ENCODE measurements at places on chromosomes 5 and 9.
A peak's percentile ranks its signal among the peaks of the same experiment; 100 is the strongest.

DNA sequence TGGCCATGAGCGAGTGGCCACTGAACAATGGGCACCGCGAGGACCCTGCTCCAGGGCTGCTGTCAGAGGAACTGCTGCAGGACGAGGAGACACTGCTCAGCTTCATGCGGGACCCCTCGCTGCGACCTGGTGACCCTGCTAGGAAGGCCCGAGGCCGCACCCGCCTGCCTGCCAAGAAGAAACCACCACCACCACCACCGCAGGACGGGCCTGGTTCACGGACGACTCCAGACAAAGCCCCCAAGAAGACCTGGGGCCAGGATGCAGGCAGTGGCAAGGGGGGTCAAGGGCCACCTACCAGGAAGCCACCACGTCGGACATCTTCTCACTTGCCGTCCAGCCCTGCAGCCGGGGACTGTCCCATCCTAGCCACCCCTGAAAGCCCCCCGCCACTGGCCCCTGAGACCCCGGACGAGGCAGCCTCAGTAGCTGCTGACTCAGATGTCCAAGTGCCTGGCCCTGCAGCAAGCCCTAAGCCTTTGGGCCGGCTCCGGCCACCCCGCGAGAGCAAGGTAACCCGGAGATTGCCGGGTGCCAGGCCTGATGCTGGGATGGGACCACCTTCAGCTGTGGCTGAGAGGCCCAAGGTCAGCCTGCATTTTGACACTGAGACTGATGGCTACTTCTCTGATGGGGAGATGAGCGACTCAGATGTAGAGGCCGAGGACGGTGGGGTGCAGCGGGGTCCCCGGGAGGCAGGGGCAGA lies 53.3 kb downstream of the JADE2 start:
- DNase-seq = no peak

GRCh38 chr5:172932313-172933017 lies 26.8 kb upstream of the RPL26L1 start:
- peak; percentile 64 for DNase-seq

DNA sequence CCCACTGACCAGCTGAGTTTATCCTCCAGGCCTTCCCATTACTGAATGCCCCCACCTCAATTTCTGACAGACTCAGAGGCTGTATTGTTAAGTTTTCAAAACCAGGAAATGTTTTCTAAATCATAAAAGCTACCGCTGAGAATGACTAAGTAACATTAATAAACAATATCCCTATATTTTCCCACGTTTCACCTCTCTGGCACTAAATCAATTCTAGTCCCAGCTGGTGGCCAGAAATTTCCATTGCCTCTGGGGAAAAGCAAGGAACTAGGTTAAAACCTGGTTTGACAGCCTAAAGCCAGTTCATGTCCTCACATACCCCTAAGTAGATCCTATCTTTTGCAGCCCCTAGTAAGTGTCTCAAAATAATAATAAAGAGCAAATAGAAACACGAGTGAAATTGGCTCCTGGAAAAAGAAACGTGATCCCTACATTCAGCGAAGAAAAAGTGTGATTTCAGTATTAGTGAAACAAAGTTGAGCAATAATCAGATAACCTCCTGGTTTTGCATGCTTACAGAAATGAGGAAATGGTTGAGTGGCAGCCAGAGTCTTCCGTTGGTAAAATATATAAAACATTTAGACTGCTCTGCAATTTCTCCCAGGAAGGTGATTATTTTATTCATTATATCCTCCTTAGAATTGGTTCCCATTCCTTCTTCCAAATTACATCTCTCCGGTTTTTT lies 110.9 kb downstream of the ESM1 start:
- no peak for DNase-seq

- DNase-seq = no peak
Measured at GRCh38 chr5:151917904-151918303, 6.7 kb downstream of the GLRA1 start.

DNA sequence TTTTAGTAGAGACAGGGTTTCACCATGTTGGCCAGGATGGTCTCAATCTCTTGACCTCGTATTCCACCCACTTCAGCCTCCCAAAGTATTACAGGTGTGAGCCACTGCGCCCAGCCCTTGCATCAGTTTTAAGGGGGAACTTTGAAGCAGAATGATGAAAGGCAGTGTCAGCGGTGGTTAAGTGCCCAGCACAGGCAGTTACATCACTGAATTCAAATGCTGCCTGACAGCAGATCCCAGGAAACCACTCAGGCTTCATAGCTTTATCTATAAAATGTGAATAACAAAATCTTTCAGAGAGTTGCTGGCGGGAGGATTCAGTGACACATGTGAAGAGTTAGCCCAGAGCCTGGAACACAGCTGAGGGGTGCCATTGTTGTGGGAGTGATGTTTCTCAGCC lies 26.5 kb downstream of the FGF1 start:
- no peak for DNase-seq

DNA sequence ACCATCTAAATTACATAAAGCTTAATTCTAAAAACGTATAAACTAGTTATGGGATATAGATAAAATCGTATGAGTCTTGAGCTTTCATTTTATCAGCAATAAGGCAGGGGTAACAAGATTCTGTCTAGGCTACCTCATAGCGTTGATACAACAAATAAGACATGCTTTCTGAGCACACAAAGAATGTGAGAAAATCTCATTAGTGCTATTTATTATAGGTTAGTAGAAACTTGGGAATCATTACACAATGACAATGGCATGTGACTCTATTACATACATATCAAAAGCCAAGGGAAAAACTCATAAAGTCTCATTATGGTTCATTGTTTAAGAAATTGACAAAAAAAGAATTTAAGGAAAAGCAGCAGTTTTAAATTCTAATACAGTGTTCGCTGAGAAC lies 448.6 kb downstream of the PLK2 start:
- DNase-seq = no peak

- DNase-seq = no peak
Measured at GRCh38 chr9:107784235-107784958, 294.8 kb upstream of the KLF4 start.

- no peak for DNase-seq
Measured at GRCh38 chr5:172870291-172870714, 36.3 kb downstream of the ERGIC1 start.

GRCh38 chr9:136105398-136106135 lies 10.5 kb upstream of the NACC2 start:
- no peak for DNase-seq

GRCh38 chr5:91484662-91485061 lies 101.5 kb upstream of the ARRDC3 start:
- DNase-seq = no peak

GRCh38 chr9:137953683-137954438 lies 76.3 kb downstream of the CACNA1B start:
- DNase-seq = no peak

DNA sequence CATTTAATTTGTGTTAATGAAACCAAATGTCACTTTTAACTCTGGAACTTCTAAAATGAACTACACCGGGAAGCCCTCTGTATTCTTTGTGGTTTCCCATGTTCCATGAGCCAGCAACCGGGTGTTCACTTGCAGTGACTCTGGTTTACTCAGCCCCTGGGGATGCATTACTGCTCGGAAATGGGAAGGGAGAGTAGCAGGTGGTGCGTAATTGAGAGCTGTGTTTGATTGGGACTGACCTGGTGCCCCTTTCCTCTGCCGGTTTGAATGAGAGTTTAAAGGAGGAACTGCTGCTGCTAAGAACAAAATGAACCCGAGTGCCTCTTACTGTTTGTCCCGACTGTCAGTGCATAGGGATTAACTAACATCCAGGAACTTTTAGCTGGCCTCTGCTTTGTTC lies 100.1 kb upstream of the DHFR start:
- no peak for DNase-seq

DNA sequence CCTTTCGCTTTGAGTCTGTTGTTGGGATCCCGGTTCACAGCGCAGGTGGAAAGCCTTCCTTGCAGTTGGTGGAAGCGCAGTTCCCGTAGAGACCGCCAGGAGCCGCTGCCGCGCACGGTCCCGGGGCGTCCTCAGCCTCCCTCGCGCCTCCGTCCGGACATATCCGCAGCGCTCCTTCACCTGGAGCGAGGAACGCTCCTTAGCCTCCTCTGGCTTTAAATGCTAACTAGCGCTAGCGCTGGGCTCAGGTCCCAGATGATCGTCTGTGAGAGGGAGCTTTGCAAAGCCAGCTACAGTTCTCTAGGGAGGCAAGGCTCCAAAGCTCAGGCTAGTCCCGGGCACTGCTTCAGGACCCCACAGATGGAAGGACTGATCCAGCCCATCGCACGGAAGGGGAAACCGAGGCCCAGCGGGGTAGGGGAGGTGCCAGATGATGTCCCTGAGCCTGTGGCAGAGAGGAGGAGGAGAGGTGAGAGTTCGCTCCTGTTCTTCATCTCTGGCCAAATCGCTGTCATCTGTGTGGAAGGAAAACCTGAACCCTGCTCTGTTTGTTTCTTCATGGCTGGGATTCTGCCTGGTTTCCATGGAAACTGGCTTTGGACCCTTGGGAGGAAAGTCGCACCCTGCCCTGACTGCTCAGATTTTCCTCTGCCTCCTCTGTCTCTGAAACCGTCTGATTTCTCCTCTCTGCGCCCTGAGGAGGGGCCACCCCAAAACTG lies 31.4 kb downstream of the COL15A1 start:
- peak; percentile 61 for DNase-seq

GRCh38 chr5:157772127-157772526 lies 28.6 kb downstream of the LSM11 start:
- DNase-seq = no peak

- DNase-seq = no peak
Measured at GRCh38 chr9:125852386-125852785, 105.2 kb downstream of the PBX3 start.

GRCh38 chr5:107538331-107538730 lies 132.4 kb downstream of the EFNA5 start:
- no peak for DNase-seq

GRCh38 chr9:129322022-129322621 lies 144.1 kb upstream of the IER5L start:
- DNase-seq = no peak

GRCh38 chr5:119302449-119302848 lies 53.4 kb upstream of the TNFAIP8 start:
- DNase-seq = no peak

DNA sequence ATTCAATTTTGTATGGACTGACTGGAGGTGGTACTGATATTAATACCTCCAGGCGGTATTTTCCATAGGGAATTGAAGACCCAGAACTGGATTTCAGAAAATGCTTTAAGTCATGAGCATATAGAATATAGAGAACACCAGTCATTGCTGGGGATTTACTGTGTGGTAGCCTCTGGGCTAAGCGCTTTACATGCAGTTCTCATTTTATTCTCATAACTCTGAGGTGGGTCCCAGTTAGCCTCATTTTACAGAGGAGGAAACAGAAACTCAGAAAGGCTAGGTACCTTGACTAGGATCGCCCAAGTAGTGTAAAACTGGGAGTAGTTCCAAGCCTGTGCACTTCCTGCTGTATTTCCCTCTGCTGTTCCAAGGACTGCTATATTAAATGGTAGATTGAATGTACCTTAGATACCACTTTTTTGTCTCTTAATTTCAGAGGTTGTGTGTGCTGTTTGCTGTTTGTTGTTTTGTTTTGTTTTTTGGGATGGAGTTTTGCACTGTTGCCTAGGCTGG lies 13.8 kb downstream of the SLC44A1 start:
- DNase-seq = no peak

- no peak for DNase-seq
Measured at GRCh38 chr9:12712532-12712931, 19.3 kb downstream of the TYRP1 start.

GRCh38 chr9:83208065-83208850 lies 145.3 kb upstream of the RASEF start:
- no peak for DNase-seq

DNA sequence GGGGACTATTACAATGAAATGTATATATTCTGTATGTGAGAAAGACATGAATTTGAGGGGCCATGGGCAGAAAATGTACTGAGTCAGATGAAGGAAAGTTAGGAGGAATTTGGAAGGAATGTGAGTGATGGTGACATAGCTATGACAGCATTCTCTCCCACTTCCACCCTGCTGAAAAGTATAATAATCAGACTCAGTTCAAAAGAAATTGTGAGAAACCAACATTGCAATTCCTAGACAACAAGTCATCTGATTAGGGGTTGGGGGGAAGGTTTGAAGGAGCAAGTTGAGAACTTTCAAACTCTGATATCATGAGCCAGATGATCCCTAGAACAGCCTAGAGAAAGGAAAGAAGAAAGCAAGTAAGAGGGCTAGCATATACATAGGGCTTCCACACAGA lies 370.6 kb downstream of the DMRTA1 start:
- DNase-seq = no peak

DNA sequence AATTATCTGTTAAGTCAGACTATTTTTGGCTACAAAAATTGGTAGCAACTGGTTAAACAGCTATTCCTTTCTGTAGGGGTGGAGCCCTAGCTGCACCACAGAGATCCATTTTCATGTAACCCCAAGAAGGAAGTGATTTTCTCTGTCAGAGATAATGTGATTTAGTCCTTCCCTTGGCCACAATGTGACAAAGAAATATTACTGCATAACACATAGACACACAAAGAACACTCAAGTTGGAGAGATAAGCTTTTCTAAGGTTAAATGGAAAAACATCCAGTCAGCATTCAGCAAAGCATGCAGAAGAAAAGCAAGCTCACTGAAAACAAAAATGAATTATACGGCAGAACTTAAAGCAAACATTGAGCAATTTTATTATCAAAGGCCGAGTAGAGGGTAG lies 227.8 kb upstream of the CDH9 start:
- DNase-seq = no peak

DNA sequence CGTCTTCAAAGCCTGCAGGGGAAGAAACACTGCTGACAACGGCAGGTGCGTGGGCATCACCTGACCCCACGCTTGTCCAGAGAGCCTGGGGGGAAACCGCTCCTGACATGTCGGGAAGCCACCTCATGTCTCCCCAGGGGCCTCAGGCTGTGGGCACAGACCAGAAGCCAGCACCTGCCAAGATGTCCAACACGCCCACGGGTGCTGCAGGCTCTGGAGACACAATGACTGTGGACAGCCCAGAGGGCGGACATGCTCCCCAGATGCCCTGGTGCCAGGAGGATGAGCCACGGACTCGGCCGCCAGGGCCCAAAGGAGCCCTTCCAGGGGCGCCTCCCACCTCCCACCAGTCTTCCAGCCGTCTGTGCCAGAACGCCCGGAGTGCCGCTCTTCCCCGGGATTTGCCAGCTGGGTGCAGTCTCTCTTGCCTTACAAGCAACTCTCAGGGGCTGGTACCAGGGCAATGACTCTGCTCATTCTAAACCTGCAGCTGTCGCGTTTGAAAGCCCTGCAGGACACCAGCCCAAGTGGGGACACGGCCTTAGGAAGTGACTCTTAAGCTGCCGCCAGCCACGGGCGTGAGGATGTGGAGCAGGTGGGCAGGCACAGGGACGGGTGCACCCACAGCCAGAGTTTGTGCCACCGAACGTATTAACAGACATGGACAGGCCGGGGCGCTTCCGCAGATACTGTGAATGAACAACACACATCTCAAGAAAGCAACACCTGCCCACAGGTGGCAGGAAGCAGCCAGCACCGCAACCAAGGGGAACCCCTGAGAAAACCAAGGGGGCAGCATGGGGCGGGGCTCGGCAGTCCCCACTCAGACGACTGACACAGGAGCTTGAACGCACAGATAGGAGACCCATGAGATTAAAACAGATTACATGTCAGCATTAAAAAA lies 6.8 kb upstream of the LHX3 start:
- DNase-seq = no peak

- no peak for DNase-seq
Measured at GRCh38 chr9:127561491-127562278, 50.4 kb upstream of the STXBP1 start.

GRCh38 chr9:137116027-137116507 lies 1.5 kb upstream of the DPP7 start:
- DNase-seq = no peak
